Upper lobe of right lung (tissue), 1 donor: ENCODE measurements at places on chromosomes 1 and 21. TPM values are rescaled to one million over a fixed set of nuclear protein-coding genes. Genes with fewer than 3 reads are reported as not detected.

KRTAP19-3 gene
- total RNA-seq = not detected

LHX8 gene
- total RNA-seq = not detected

TAL1 gene
- 18.3 TPM for total RNA-seq

TFF2 gene
- total RNA-seq = not detected

LCE1E gene
- total RNA-seq = not detected

INPP5B gene
- 44.8 TPM for total RNA-seq

CD244 gene
- 3.0 TPM for total RNA-seq

BGLAP gene
- 2.4 TPM for total RNA-seq

FCGR3A gene
- 112 TPM for total RNA-seq

PSMG1 gene
- total RNA-seq = 21.4 TPM

GFI1 gene
- total RNA-seq = 5.4 TPM

TFAP2E gene
- total RNA-seq = 1.9 TPM

BTBD8 gene
- 5.1 TPM for total RNA-seq

LAX1 gene
- total RNA-seq = 3.0 TPM

SERTAD4 gene
- total RNA-seq = 3.4 TPM

FAM167B gene
- 65.9 TPM for total RNA-seq

CELA3A gene
- total RNA-seq = not detected
